ENCODE measurements at places on chromosomes 6 and 20.

GRCh38 chr6:3801960-3802359 is 47.2 kb upstream of the FAM50B start:
- DNase-seq: no peak

DNA sequence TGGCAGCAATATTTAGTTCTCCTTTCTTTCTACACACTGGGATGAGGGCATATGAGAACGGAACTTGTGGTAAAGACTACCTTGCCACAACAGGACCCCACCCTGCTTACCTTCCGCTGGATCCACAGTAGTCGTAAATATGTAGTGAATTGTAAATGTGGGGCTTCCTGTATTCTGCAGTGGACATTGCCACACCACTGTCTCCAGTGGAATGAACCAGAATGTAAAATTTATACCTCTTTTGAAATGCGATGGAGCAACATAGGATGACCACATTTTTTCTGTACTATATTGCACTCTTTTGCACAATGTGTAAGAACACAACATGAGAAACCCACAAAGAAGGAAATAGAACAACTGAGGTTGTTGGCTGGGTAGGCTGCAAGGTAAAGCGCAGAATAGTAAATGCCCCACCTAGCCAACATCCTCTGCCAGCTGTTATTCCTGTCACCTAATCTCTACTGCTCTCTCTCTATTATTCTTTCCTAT is 16.1 kb upstream of the RIPOR2 start:
- DNase-seq: no peak

GRCh38 chr20:35122756-35123405 is 24.3 kb downstream of the EDEM2 start:
- DNase-seq: no peak

DNA sequence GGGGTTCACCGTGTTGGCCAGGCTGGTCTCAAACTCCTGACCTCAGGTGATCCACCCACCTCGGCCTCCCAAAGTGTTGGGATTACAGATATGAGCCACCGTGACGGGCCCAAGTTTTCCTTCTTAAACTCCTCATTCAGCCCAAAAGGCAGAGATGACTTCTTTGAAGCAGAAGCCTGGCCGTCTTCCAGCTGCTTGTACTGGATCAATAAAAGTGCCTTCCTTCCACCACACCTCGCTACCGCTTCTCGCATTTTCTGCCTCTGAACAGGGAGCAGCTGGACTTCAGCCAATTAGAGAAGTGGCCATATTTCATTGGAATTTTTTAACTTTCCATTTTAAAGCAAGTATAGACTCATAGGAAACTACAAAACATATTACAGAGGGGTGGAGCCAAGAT is 241.1 kb downstream of the PREX1 start:
- DNase-seq: no peak

DNA sequence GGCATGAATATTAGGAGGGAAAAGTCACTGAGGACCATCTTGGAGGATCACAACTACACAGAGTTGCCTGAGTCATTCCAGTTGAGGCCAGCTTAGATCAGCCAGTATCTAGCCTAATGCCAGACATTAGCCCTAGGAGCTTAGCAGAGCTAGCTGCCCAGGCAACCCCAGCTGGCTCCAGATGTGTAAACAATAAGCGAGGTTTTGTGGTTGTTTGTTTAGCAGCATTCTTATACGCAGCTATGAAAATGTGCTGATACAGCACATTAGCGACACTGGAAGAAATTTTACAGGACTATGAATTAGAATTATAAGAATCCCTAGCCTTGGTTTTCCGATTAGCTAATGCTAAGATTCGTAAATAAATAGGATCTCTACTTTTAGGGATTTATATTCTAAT is 59.3 kb downstream of the BTBD3 start:
- DNase-seq: no peak

DNA sequence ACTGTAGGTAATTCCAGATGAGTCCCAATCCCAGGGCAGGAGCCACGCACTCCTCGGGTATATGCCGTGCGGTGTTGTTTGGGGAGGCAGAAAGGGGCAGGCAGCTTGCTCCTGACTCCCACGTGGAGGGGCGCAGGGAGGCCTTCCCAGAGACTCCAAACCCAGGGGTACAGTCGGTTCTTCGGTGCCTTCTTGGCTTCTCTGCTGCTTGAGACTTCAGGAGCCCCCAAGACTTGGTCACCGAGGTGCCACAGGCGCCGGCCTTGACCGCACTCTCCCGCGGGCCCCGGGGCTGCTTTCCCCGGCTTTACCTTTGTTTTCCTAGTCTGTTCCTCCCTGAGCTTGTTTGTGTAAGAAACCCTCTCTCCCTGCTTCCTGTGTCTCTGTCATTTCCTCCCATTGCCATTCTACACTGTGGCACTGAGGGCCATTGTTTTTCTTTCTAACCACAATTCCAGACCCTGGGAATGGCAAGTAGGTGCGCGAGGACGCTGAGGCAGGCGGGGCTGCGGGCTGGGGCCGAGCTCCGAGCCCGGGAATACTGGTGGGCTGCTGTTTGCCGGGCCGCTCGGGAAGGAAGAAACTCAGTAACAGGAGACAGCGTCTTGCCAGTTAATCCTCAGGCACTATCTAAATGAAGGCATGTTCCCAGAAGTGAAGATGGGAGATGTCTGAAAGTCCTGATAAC is 215.6 kb upstream of the HEY2 start:
- DNase-seq: no peak

DNA sequence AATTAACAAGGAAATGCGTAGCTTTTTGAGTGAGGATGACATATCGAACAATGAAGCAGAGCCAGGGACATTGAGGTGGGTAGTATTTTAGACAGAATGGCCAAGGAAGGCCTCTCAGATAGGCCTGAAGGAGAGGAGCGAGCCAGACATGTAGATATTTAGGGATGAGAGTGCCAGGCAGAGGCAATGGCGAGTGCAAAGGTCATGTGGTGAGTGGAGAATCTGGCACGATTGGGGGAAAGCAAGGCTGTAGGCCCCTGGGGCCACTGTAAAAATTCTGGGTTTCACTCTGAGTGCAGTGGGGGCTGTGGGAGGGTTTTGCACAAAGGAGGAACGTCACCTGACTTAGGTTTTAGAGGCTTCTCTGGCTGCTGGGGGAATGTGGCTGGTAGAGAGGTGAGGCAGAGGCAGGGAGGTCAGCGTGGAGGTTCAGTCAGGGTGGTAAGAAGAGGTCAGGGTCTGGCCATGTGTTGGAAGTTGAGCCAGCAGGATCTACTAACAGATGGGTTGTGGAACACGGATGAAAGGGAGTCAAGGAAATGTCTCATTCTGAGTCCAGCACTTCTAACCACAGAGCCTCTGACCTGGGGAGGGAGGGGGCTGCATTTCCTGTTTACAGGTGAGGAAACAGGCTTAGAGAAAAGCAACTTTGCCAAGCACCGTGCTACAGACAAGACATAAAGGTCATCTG is 11.3 kb downstream of the SIRPA start:
- DNase-seq: no peak

DNA sequence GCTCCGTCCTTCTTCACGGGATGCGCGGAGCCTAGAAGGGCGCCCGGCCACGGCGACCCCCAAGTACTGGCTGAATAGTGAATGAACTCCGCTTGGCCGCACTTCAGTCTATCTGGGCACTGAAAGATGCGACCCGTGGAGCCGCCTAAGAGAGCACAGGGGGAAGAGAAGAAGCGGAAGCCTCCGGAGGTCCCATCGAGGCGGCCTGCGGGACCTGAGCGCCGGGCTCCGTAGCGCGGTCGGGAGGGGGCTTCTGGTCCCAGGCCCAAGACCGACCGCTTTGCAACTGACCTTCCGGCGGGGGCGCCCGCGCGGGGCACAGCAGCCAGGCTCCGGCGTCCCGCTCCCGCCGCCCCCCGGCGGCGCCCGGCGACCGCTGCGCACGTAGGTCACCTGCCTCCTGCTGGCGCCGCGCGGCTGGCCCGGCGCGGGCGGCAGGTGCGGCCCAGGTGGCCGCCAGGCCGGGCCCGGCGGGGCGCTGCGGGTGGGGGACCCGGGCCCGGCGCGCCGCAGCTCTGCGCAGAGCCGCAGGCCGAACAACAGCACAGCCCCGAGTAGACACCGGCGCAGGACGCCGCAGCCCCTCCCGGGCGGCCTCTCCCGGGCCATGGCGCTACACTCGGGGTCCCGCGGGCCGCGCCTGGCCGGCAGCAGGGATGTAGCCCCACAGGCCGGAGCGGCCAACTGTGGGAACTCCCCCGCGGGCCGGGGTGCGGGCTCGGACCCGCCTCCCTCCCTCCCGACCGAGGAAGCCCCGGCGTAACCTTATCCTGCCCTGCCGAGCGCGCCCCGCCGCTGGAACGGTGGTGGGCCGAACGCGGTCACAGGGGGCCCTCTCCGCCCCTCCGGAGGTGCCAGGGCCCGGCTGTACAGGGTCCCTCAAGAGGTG is at the start of gene METTL24:
METTL24 (minus strand) TSS at position 686 of the 889 bp plus-strand sequence; CDS start at position 609, 77 bp downstream.
- DNase-seq: peak; percentile 77

DNA sequence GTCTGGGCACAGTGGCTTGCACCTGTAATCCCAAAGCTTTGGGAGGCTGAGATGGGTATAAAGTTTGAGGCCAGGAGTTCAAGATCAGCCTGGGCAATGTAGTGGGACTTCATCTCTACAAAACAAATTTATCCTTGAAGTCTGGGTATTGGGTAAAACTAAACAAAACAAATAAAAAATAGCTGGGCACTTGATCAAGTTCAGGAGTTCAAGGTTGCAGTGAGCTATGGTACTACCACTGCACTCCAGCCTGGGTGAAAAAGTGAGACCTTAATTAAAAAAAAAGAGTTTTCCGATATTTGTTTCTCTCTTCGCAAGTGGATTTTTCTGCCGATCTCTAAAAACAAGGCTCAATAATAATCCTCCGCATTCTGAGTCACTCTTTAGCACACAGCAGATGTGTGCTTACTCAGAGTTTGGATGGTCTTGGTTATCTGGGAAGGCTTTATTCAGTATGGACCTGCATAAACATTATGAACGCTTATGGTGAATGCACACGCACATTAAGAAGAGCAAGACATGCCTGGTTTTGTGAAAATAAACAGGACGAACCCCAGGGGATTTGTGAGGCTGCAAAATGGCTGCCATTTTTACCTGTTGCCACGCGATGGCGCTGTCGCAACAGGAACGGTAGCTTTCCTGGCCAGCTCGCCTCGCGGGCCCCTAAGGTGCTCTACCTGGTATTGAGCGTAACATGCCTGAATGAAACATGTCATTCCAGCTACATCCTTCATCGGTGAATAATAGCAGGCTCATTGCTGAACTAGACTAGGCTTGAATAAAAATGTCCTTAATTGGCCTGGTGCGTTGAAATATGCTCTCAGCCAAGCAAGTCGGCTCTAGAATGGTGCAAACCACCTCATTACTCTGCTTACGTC is 6.0 kb downstream of the OPN5 start:
- DNase-seq: peak; percentile 81

DNA sequence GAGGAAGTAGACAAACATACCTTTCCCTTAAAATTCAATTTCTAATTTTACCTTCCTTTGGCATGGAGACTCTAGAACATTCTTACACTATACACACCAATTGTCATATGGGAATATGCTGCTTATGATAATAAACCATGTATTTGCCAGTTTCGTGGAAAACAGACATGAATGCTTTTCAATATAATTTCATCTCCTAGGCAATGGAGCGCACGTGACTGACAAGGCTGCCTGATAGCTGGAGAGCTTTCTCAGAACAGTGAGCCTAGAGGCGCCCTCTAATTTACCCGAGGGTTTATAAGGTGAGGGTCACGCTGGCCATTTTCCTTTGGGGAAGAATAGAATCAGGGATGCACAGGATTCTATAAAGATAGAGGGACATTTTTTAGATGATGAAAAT is 56.5 kb downstream of the PRR18 start:
- no peak for DNase-seq

GRCh38 chr20:33431797-33432381 is 11.7 kb downstream of the SNTA1 start:
- no peak for DNase-seq

- no peak for DNase-seq
Measured at GRCh38 chr6:168433898-168434297, 7.1 kb upstream of the SMOC2 start.

GRCh38 chr20:48236000-48236970 is 451.0 kb upstream of the SULF2 start:
- no peak for DNase-seq

GRCh38 chr6:35765739-35766138 is 10.7 kb upstream of the CLPSL2 start:
- no peak for DNase-seq

DNA sequence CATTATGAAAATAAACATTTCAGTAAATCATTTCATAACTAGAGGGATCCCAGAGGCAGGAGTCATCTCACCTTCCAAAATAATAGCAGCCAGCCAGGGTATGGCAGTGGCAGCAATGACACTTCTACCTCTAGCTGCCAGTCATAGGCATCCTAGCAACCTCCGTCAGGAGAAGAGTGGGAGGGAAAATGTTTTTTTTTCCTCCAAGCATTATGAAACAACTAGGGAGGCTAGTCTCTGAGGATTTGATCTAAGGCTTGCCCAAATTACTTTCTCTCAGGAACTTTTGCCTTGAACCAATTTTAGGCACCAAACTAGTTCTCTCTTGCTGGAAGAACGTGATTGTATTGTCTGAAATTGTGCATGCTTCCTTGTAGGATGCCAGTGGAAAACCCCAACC is 208.7 kb upstream of the PREP start:
- no peak for DNase-seq

- no peak for DNase-seq
Measured at GRCh38 chr6:76120302-76120701, 47.8 kb upstream of the IMPG1 start.

GRCh38 chr6:35013701-35014100 is 124.6 kb downstream of the ANKS1A start:
- no peak for DNase-seq

DNA sequence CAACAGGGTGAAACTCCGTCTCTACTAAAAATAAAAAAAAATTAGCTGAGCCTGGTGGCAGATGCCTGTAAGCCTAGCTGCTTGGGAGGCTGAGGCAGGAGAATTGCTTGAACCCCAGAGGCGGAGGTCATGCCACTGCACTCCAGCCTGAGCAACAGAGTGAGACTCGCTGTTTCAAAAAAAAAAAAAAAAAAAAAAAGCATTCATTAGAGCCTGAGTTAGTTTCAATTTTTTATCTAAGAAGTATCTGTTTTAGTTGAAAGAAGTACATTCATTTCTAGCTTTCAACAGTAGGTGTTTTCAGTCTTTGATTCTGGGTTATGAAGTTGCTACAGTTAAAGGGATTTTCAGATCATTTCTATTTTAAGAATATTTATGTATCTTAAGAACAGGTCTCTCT is 42.2 kb downstream of the ZNF292 start:
- no peak for DNase-seq

DNA sequence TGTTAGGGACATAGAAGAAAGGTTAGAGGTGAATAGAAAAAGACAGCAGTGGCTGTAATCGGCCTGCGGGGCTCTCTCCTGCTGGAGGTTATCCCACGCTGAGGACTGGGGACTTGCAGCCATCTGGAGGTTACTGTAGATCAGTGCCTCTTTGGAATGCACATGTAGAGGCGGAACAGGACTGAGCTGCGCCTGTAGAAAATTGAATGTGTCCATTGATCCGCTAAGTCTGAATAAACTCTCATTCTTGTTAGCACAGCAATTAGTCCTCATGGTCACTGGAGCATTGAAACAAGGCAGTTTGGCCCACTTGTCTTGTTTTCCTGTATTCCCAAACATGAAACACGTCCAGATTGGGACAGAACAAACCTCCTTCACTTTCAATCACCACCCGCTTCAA is 46.3 kb upstream of the F13A1 start:
- DNase-seq: no peak

- DNase-seq: no peak
Measured at GRCh38 chr20:54170026-54170471, 3.7 kb downstream of the CYP24A1 start.
